ENCODE measurements at places on chromosomes 2 and 18.

- no peak for DNase-seq
Observed at GRCh38 chr18:79447703-79448367, 52.1 kb downstream of the NFATC1 start.

DNA sequence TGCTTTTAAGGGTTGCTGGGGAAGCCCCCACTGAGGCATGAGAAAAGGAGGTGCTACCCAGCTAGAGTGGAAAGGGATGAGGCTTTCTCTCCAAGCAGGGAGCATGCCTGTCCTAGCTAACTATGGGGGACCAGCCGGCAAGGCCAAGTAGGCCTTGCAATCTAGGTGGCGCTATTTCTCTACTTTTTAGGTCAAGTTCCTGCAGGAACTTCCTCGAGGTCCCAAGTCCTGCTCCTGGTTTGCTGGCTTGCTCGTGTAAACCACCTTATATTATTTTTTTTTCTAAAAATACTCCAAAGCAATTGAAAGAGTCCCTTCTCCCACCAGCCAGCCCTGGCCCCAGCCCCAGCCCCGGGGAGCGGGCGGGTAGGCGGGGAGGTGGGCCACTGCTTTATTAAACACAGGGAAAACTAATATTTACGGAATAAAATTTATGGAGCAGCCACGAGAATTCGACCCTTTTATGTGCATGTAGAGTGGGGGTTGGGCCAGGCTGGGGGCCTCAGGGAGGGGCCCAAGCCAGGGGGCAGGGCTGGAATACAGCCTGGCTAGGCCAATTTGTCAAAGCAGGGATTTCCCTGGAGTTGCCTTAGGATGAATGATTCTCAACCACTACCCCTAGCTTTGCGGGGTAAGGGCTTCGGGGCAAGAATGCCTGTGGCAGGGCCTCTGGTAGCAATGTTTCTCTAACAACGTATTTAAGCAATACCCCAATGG lies 12.8 kb upstream of the IHH start:
- DNase-seq = no peak

DNA sequence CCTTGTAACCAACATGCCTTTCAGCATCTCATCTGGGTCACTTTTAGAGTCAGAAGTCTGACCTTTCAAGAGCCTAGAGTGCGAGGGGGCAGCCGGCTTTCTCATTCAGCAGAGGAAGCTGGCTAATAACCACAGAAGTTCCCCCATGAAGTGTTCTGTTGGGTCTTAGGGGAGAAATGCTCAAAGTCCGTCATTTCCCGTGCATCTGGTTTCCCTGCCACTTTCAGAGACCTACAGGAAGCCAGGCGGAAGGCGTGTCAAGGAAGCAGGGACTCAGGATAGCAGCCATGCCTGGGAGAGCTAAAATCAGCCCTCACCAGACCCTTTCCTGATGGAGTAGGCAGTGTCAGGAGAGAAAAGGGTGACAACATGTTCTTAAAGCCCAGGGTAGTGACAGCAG lies 301.8 kb upstream of the ID2 start:
- no peak for DNase-seq

DNA sequence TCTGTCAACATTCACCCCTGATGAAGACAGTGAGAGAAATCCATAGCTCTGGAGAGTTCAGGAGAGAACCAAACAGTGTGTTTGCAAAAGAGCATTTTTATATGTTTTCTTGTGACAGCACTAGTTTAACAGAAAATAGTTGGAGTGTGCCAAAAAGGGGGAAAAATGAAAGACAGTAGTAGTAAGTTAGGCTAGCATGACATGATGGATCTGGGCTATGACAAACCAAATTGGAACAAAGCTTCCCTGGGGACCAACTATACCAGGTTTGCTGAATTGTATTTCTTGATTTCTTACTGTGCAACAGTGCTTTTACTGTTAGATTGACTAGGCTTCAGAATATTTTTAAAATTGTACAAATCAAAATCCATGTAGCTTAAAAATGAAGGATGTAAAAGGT lies 159.8 kb downstream of the ARHGAP15 start:
- no peak for DNase-seq

DNA sequence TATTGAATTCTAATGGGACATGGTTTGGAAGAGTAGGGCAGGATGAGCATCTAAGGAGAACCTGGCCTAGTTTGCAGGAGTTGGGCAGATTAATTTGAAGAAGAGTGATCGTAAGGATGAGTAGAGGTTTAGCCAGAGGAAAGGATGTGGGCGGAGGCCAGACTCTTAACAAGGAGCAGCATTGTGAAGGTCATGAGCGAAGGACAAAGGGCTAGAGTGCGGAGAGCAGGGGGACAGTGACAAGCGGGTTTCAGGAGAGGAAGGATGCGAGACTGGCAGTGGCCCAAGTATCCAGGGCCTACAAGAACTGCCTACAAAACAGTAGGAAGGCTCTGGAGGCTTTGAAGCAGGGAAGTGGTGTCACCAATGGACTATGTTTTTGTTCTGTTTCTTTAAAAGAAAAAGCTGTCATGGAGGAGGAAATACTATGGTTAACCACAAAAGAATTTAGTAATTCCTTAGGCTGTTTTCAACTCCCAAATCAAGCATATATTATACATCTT lies 20.1 kb downstream of the SLC66A3 start:
- DNase-seq = no peak
